GF-D8 (cell line): ENCODE measurements at places on chromosomes 5 and 9.

- DNase-seq = no peak
Observed at GRCh38 chr9:92666236-92666635, 3.7 kb downstream of the IPPK start.

GRCh38 chr5:456351-457194 lies 13.6 kb downstream of the EXOC3 start:
- DNase-seq = no peak

DNA sequence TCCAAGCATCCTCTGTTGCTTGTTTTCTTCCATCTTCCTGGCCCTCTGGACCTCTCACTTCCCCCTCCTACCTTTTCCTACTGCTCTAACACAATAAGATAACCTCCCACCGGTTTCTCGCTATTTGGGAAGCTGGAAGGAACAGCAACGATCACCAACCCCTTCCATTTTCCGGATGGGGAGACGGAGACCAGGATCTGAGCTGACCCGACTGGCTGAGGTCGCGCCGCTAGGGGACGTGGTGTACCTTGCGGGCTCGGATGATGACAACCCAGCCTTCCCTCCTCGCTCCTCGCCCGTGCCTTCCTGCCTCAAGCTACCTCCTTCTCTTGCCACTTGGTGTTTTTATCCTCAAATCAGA lies 1.9 kb downstream of the LPAR1 start:
- no peak for DNase-seq

DNA sequence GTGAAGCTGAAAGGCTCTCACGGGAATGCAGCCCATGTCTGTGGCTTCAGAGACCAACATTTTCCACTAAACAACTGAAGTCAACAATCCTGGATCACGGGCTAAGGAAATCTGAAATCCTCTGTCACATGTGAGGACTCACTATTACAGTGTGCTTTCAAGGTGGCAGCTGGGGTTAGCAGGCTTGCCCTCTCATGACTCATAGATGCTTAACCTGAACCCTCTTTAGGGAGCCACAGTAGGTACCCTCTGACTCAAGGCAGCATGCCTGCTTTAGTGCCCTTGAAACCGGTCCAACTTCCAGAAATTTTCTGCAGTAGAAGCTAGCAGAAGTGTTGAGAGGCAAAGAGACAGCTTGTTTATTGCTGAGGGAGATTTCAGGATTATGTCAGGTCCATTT lies 232.5 kb downstream of the GABRB2 start:
- no peak for DNase-seq

- DNase-seq = no peak
Observed at GRCh38 chr5:10601246-10602030, 37.6 kb downstream of the ANKRD33B start.

- no peak for DNase-seq
Observed at GRCh38 chr5:171596391-171596878, 177.0 kb downstream of the FGF18 start.

GRCh38 chr5:80041527-80041926 lies 6.4 kb downstream of the THBS4 start:
- no peak for DNase-seq

GRCh38 chr5:149117970-149118369 lies 23.3 kb upstream of the ABLIM3 start:
- no peak for DNase-seq

DNA sequence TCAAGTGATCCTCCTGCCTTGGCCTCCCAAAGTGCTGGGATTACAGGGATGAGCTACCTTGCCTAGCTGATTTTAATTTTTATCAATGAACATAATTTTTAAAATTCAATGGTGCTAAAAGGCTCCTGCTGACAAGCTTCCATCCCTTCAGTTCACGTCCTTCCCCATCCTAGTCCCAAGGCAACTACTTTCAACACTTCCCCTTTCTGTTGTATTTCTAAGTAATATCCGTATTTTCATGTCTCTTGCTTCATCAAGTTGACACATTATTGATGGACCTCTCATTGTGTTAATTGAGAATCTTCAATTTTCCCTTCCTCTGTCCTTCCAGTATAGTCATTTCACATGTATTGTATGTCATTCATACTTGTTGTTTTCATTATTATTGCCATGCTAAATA lies 93.8 kb upstream of the RASGRF2 start:
- DNase-seq = peak; percentile 22

GRCh38 chr5:179530069-179530998 lies 20.0 kb upstream of the RUFY1 start:
- no peak for DNase-seq

DNA sequence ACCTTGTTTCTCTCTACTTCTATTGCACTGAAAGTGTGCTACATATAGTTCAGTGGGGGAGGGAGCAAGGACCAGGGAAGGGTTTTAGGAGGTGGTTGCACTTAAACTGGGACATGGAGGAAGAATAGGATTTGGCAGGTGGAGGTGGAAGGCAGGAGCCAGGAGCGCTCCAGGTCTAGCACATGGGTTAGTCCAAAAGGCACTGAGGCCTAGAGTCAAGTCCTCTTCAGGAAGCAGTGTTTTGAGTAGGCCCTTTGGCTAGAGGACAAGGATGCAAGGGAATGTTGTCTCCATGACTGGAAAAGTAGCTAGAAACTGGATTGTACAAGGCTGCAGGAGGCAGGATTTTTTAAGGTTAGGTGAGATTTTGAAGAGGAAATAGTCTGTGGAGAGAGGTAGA lies 31.5 kb downstream of the AOPEP start:
- no peak for DNase-seq

GRCh38 chr9:80292231-80292630 lies 720.5 kb downstream of the TLE4 start:
- no peak for DNase-seq

DNA sequence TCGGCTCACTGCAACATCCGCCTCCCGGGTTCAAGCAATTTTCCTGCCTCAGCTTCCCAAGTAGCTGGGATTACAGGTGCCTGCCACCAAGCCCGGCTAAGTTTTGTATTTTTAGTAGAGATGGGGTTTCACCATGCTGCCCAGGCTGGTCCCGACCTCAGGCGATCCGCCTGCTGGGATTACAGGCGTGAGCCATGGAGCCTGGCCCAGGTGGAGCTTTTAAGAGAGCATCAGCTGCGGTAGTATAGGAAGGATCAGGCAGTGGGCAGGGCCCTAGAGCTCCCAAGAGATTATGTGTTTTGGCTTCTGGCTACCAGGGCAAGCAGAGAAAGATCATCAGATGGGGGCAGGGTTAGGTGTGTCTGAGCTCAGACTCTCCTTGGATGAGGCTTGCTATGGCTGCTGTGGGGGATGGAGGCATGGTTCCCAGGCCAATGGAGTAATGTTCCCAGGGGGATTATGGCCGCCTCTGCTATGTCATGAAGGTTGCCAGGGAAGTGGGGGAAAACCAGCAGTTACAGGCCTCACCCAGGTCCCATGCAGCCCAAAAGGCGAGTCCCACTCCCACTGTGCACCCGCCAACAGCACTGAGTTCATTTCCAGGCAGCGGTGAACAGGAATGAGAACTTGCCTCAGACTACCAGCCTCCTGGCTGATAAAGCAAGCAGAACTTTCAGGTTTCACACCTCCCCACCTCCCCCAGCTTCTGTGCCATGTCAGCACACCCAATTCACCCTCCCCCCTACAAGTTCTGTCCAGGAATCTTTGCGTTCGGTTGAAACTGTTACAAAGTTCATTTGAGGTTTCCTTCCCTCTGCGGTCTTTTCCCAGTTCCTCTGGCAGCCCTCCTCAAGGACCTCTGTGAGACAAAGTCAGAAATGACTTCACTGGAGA lies 507.6 kb downstream of the SPATA31D1 start:
- DNase-seq = no peak

- no peak for DNase-seq
Observed at GRCh38 chr9:136295542-136296433, 8.1 kb downstream of the CCDC187 start.

DNA sequence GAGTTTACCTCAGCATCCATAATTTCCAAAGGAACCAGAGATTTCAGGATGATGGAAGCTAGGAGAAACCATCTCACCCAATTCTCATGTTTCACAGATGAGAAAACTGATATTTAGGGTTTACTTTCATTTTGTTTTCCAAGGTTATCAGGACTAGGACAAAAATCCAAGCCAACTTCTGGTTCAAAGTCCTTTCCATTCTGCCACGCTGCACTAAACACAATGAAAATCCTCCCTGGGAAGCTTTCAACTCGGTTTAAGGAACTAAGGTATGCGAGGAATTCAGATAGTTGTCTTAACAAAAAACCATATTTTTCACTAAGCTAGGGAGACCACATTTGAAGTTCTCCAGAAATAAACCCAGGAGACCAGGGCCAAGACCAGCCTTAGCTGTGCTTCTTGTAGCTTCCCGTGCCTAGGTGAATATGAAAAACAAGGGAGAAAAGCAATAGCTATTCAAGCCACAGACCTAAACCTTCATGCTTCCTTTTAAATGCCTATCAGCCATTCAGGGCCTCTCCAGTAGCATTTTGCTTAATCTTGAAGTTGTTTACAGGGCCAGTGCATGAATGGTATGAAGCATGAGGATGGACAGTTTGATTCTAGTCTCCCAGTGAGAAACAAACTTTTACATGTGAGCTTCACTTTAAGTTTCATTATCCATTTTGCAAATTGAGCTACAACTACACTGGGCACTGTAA lies 167.9 kb downstream of the DENND1A start:
- no peak for DNase-seq

DNA sequence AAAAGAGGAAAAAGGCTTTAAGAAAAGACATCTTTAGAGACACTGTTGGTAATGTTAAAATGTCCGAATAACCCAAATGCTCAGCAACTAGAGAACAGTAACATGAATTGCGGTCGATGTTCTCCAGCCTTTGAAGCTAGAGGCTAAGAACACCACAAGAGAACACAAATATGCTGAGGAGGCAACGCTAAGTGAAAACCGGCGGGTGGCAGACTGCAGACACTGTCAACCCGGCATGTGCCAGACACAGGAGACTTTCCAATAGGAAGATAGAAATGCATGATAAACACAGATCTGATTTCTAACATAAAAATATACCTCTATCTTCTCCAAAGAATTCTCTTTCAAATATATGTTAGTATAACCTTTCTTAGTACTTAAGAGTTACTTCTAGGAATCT lies 18.4 kb upstream of the DDX41 start:
- DNase-seq = no peak

DNA sequence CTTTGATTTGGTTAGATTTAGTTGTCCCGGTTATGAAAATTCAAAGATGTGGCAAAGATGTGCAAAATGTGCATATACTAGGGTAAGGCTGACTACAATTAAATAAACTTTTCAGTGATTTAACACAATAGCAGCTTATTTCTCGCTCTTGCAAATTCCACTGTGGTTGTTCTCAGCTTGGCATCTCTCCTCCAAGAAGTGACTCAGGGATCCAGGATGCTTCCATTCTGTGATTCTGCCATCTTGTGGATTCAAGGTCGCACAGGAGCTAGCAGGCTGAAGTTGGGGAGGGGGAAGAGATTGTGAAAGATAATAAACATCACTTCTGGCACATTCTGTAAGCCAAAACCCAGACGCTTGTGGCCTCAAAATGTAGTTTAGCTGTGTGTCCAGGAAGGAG lies 60.1 kb upstream of the TGFBR1 start:
- no peak for DNase-seq
